Astrocyte of the spinal cord (primary cell): ENCODE measurements at places on chromosomes 4 and X.
A peak's percentile ranks its signal among the peaks of the same experiment; 100 is the strongest.

DNA sequence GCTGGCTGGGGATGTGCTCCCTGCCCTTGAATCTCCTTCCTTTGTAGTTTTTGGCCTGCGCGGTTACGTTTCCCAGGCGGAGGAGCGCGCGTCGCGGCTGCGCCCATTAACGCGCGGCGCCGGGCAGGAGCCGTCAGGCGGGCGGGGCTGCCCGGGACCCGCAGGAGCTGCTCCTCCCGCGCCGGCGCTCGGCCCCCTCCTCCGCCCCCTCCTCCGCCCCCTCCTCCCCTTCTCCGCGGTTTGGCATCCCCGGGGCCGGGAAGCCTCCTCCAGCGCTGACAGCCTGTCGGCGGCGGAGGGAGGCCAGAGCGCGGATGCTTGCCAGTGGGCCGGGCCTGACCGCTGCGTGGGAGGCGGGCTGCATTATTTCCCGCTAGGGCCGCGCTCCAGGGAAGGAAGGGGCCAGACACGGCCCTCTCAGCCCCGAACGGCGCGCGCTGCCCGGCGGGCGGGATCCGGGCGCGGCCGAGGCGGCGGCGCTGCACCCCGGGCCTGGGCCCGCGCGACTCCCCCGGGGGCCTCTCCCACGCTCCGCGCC, at the start of gene DCLK2:
Gene DCLK2, plus strand, starts transcription at position 405 of the 538 bp plus-strand sequence. CDS start 583 bp downstream, outside the sequence.
- peak; percentile 93 for DNase-seq

- no peak for DNase-seq
Measured at GRCh38 chr4:175054980-175055379, 136.8 kb downstream of the ADAM29 start.

DNA sequence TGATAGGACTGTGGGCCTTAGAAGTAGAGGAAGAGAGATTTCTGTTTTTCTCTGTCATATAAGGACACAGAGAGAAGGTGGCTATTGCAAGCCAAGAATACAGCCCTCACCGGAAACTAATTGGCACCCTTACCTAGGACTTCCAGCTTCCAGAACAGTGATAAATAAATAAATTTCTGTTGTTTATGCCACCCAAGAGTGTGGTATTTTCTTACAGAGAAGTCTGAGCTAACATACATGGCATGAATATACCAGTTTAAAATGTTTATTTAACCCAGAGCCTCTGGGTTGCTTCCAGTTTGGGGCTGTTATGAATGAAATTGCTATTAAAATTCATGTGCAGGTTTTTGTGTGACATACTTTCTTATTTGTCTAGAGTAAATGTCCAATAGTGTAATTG, 654.0 kb upstream of the ATOH1 start:
- no peak for DNase-seq

DNA sequence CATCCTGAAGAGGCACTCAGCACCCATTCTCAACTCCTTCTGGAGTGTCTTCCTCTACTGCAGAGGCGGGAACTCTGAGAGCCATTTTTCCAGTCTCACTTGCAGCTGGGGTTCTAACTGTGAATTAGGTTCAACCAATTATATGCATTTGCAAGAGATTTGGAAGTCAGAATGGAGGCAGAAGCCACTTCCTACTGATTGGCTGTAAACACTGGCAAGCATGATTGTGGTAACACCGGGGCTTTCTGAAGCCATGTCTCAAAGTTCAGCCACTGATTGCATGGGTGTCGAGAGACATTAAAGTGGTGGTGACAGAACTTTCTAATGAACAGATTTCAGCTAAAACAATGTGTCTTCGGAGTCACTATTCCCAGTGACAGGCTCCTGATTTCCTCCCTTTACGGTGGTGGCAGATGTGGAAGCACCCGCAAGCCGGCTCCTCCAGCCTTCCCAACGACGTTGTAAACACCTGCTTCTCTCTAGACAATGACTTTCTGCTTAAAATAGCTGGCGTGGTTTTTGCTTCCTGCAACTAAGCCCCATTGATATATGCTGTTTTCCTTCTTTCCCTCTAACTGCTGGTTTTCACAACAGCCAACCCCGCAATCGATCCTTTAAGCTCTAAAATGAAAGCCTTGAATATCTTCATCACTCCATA, 92.0 kb downstream of the IRF2 start:
- no peak for DNase-seq

GRCh38 chr4:163191999-163192398, 25.3 kb upstream of the NAF1 start:
- DNase-seq, result no peak

DNA sequence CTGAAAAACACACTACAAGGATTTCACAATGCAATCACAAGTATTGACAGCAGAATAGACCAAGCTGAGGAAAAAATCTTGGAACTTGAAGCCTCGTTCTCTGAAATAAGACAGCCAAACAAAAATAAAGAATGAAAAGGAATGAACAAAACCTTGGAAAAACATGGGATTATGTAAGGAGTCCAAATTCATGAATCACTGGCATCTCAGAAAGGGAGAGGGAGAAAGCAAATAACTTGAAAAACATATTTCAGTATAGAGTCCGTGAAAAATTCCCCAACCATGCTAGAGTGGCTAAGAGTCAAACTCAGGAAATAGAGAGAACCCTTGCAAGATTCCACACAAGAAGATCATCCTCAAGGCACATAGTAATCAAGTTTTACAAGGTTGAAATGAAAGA, 178.5 kb upstream of the CTSO start:
- DNase-seq, result no peak

DNA sequence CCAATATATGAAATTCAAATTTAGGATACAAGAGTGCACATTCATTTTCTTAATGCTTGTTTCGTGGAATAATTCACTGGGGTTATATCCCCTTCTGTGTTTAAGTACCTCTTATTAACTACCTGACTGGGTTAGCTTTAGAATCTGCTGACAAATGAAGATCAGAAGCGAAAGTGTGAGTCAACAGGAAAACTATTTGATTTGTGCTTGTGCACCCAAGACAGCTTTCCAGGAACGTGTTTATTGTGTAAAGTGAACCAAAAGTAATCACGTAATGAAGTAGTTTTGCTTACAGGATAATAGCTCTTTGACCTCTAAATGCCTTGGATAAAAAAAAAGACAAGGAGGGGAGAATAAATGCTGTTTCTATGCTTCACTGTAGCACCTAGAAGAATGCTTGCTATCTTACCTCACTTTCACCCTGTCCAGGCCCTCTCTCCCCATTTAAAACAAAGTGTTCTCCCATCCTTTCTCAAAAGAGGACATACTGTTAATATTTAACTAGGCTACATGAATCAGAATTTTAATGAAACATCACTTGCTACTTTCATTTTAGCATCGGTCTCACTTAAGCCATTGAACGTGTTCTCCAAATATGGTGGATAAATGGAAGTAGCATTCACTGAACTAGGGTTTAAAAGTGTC, 141.9 kb downstream of the THOC2 start:
- DNase-seq, result peak; percentile 22
